GM04503 (cell line): ENCODE measurements at places on chromosomes 5 and 9.

GRCh38 chr9:36845844-36846243 is 188.2 kb downstream of the PAX5 start:
- DNase-seq = no peak

DNA sequence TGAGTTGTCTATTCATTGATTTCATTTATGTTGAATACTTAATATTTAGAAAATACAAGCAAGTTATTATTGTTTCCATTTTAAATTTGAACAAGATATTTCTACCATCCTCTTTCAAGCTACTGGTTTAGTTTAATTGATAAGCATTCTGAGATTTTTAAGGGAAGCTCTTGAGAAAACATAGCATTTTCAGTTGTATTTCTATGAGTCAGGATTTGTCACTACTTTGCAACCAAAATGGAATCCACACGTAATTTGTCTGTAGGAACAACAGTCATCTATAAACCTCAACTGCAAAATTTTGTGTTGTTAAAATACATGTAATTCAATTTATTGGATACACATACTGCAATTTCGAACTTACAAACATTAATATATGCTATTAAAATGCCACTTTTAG is 74.0 kb downstream of the PRR16 start:
- DNase-seq = no peak

- no peak for DNase-seq
Measured at GRCh38 chr5:166909926-166910325, 1381.5 kb upstream of the WWC1 start.

GRCh38 chr9:124309667-124310084 is 51.9 kb downstream of the NEK6 start:
- peak; percentile 90 for DNase-seq

DNA sequence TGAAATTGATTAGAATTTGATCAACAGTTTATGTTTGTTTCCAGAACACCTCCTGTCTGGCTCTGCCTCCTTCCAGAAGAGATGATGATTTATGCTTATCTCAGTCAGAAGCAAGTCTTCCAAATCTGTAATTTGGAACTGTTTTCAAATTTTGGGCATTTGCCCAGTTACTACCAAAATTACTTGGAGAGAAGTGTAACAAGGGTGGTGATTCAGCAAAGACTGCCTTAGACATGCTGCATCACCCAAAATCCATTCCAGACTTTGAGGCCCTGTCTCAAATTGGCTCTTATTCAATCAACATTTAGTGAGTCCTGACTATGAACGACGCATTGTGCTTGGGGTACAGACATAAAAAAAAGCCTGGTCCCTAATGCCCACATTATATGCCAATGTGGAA is 89.4 kb downstream of the SH3TC2 start:
- DNase-seq = no peak

- DNase-seq = no peak
Measured at GRCh38 chr9:137012694-137013570, 15.1 kb downstream of the ABCA2 start.

DNA sequence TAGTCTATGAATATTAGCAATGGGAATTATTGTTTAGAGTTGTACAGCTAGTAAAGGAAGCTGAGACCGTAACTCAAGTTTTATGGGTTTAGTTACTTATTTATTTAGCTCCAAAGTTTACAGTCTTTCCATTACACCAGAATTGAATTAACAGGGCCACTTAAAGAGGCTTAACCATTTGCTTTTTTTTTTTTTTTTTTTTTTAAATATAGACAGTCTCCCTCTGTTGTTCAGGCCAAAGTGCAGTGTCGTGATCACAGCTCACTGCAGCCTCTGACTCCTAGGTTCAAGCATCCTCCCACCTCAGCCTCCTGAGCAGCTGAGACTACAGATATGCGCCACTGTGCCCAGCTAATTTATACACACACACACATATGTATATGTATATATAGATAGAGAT is 1.4 kb upstream of the TTC1 start:
- no peak for DNase-seq

- no peak for DNase-seq
Measured at GRCh38 chr5:154757814-154758406, 2.7 kb downstream of the LARP1 start.

GRCh38 chr5:155091768-155092717 is 78.5 kb downstream of the KIF4B start:
- no peak for DNase-seq
